Activated CD8-positive, alpha-beta memory T cell treated with anti-CD3 and anti-CD28 coated beads, Interleukin-2, amount 10 ng/mL, durations not matched to agents 7 days and 5 days (primary cell): ENCODE measurements at places on chromosomes 6 and 20. TPM values are rescaled to one million over a fixed set of nuclear protein-coding genes. Genes with fewer than 3 reads are reported as not detected.

- no peak for DNase-seq
These were observed 18.2 kb downstream of the FBXL4 start for GRCh38 chr6:98929498-98930060.

DNA sequence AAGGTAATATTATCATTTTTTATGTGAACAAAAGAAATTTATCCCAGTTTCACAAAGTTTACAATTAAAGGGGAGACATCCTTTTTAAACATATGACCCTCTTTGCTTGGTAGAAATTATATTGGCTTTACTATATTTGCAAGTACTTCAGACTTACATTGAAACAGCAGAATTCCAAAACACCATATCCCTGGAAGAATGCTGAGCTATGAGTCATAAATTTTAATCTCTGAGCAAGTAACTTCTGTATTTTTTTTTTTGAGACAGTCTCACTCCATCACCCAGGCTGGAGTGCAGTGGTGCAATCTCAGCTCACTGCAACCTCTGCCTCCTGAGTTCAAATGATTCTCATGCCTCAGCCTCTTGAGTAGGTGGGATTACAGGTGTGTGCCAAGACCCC lies 240.4 kb downstream of the TBC1D32 start:
- no peak for DNase-seq

GRCh38 chr20:13142143-13142542 lies 78.9 kb upstream of the ISM1 start:
- no peak for DNase-seq

- no peak for DNase-seq
These were observed 34.2 kb downstream of the JARID2 start for GRCh38 chr6:15280028-15280427.

HLA-DRA gene
- total RNA-seq = 311 TPM

FAXC gene
- not detected for total RNA-seq

DNA sequence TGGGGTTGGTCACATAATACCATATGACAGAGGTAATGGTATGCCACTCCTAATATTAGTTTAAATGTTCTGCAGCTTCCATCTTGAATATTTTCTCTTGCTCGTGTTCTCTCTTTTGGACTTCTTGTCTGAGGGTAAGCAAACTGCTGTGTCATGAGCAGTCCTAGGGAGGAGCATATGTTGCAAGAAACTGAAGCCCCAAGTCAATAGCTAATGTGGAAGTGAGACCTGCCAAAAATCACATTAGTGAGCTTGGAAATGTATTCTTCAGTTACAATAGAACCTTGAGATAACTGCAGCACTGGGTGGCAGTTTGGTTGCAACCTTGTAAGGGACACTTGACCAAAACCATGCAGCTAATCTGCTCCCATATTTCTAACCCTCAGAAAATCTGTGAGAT lies 178.2 kb upstream of the IMPG1 start:
- no peak for DNase-seq

SLC13A3 gene
- total RNA-seq = 0.19 TPM

DNA sequence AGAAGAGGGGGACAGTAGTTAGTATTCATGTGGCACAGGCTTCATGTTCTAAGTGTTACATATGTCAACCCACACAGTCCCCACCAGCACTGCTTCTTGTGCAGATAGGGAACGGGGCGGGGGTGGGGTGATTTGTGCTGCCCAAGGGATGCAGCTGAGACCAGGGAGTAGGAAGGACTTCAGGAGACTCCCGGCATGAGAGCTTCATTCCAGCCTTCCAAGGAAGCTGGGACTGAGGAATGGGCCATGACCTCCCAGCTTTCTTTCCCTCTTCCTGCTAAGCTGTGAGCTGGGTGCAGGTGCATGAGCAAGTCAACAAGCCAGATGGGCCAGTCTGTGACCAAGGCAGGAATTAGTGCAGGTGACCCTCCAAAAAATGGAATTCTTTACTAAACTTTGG lies 9.2 kb downstream of the BEND3 start:
- no peak for DNase-seq

GRCh38 chr6:158010591-158011477 lies 29.2 kb downstream of the SYNJ2 start:
- DNase-seq = no peak

TP53TG5 gene
- 0.15 TPM for total RNA-seq

ID1 gene
- total RNA-seq = not detected

DNA sequence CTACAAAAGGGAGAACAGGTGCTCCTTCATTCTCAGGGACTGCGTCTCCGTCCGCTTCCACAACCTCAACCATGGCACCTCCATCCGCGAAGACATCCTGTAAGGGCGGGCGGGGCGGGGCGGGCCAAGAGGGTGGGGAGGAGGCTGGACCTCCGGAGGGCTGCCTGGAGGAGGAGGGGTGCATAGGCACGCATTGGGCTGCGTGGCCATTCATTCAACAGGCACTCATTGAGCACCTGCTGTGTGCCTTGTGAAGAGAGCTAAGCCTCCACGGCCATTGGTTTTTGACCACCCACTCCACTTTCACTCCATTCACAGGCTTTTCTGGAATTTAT lies 435 bp downstream of the ZSWIM3 start:
- peak; percentile 74 for DNase-seq

DNA sequence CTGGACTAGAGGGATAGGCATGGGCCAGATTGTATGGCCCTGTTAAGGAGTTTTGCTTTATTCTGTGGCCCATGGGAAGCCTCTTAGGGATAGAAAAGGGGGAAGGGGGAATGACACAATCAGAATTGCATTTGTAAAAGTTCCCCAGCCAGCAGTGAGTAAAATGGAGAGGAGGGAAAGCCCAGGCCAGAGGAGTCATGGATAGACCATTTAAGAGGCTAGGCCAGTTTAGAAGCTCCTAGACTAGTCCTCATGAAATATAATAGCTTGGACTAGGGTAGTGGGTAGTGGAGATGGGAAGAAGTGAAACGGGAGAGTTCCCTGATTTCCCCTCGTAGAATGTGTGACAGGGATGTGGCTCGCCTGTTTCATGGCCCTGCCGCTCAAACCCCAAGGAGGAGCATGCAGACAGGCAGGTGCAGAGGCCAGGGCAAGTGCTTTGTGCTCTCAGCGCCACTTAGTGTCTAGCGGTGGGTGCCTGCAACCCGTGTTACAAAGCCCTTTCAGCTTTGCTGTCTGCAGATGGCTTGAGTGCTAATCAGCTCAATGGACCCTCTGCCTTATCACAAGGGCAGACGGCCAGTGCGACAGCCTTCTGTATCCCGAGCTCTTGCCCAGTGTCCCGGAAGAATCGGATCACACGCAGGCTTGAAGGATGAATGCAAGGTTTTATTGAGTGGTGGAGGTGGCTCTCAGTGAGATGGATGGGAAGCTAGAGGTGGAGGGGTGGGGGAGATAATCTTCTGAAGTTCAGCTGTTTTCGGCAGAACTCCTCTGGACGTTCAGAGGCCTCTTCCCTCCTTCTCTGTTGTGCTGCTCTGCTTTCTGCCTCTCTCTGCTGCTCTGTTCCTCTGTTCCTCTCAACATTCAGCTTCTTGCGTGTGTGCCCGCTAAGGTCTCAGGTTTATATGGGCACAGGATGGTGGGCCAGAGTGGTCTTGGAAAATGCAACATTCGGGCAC lies 141.1 kb downstream of the CEP57L1 start:
- DNase-seq = no peak
